ENCODE measurements at places on chromosomes 12 and 14. TPM values are rescaled to one million over a fixed set of nuclear protein-coding genes. Genes with fewer than 3 reads are reported as not detected.

RFX4 gene
- total RNA-seq, result not detected

NPAS3 gene
- total RNA-seq, result 1.9 TPM

SYNDIG1L gene
- total RNA-seq, result not detected

ERH gene
- 110 TPM for total RNA-seq

SERPINA10 gene
- not detected for total RNA-seq

KERA gene
- total RNA-seq, result not detected

LRRK2 gene
- total RNA-seq, result 8.4 TPM

LRTM2 gene
- not detected for total RNA-seq

PLEKHD1 gene
- total RNA-seq, result 0.32 TPM

ANO2 gene
- 19.5 TPM for total RNA-seq

GRCh38 chr14:105063056-105063455 lies 2.2 kb downstream of the GPR132 start:
- no peak for DNase-seq

DNA sequence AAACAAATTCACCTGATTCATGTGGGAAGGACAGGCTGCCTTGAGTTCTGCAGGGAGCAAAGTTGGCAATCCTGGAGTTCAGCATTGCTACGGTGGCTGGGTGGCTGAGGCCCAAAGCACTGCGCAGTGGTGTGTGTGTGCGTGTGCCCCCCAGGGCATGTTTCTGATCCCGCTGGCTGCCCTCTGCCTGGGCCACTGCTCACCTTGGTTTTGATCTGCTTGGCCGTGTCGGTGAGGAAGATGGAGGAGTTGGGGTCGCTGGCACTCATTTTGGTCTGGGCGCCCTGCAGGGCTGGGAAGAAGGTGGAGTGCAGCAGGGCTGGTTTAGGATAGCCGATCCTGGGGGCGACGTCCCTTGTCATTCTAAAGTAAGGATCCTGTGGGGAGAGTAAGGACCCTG lies 19.1 kb downstream of the SLC25A47 start:
- DNase-seq, result no peak

- no peak for DNase-seq
Observed at GRCh38 chr14:56195223-56195622, 77.0 kb downstream of the PELI2 start.

DNA sequence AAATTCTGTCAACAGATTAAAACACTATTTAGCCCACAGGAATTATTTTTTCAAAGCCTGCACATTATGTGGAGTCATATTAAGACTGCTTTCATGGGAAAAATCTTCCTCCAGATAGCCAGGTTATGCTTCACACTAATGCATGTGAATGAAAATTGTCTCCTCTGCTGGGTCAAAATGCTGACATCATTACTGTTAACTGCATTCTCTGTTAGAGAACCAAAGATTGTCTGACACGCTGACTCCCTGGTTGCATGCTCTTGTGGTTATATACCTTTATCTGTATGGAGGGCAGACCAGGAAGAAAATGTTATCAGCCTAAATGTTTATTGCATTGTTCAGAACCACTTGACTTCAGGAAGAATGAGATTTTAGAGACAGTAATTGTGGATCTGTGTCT lies 432.2 kb upstream of the MDGA2 start:
- no peak for DNase-seq

DNA sequence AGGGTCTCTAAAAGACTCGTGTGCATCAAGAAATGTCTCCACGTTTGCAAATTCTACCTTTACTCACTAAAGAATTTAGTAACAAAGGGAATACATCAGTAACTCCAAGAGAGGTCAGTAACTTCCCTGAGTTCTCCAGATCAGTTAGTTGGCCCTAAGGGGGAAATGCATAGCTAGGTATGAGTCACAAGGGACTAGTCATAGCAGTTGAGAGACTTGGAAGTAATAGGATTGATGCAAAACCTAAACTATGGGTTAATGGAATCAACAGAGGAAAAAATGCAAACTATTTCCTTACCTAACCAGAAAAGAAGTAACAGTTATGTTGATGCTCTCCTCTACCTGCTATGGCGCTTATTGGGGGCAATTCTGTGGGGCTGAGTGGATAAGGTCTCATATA lies 148.8 kb upstream of the GARIN6 start:
- DNase-seq, result no peak

GRCh38 chr12:2264651-2265232 lies 212.0 kb downstream of the CACNA1C start:
- no peak for DNase-seq

DNA sequence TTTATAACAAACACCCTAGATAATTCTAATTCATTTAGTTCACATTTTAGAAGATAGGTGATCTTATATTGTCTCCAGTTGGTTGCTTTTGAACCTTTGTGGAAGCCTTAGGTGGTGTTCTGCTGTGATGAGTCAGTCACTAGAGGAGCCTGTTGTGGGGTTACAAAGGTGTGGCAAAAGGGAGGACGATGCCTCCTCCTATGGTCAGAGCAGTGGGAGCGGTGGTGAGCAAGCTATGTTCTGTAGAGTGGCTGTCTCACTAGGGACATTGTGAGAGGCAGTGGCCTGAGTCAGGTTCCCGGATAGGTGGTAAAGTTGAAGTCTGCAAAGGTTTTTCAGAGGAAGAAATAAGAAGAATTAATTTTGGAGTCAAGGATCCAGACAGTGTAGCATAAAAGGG lies 71.6 kb upstream of the USP44 start:
- no peak for DNase-seq

DNA sequence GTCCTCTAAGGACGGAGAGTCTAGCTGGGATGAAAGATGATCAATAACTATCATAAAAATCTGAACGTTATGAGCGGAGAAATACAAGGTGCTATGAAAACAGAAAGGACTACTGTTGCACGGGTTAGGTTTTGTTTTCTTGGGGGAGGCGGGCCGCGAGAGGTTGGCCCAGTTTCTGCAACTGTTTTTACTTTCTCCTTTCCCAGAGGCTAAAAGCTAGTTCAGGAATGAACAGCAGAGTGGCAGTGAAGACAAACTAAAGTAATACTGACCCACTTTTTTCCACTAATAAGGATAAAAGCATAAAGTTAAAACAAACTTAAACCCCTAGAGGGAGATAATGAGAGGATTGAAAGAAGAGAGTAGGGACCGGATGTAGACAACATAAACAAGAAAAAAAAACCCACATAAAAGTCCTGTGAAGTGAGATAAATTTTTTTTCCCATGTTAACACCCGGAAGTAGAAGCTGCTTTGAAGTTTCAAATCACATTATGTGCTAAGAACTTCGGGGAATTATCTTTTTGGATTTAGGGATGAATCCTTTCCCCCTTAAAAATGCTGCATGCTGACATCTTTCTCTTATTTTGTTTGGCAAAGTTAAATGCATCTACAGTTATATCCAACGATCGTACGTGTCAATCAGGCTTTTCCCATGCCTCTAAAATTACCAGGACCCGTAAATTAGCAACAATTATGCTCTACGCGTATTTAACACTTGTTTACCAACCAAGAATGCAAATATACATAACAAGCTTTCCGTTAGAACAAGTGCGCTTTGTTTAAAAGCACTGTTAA lies 1.0 kb upstream of the CDK17 start:
- DNase-seq, result no peak

DNA sequence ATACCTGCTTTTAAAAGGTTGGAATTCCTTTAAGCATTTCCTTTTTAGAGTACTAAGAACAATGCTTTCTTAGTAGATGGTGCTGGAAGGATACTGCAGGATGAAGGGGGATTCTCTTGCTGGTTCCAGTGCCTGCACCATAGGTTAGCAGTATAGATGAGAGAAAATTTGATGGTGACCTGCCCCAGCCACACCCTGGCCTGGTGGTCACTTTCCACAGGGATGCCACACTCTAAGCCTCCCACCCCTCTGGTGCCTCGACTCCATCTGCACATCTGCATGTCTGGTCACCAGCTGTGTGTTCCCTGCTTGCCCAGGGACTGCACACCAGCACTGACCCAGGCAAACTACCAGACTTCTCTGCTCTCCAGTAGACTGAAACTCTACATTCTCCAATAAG lies 19.1 kb downstream of the SLC2A3 start:
- DNase-seq, result no peak

DNA sequence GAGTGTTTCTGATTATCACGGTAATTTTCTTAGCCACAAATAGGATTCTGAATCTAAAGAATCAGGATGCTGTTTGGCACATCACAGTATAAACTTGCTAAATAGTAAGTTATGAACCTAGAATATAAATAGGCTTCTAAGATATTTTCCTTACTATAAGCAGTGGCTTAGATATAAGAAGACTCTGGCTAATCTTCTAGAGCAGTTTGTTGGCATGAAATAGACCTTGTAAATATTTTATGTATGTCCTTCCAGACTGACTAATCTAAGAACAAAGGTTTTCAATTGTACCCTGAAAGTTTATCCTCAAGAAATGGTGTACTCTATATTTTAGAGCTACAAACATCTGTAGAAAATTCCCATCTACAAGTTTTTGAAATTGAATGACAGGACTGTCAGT lies 48.3 kb downstream of the LMNTD1 start:
- no peak for DNase-seq

GRCh38 chr12:63994704-63995103 lies 150.2 kb downstream of the SRGAP1 start:
- no peak for DNase-seq

- no peak for DNase-seq
Observed at GRCh38 chr12:123468786-123469185, 10.8 kb downstream of the SNRNP35 start.

GRCh38 chr12:124396544-124397398 lies 101.9 kb downstream of the RFLNA start:
- DNase-seq, result no peak
